Activated gamma-delta T cell (primary cell): ENCODE measurements at places on chromosomes 13 and 19.

DNA sequence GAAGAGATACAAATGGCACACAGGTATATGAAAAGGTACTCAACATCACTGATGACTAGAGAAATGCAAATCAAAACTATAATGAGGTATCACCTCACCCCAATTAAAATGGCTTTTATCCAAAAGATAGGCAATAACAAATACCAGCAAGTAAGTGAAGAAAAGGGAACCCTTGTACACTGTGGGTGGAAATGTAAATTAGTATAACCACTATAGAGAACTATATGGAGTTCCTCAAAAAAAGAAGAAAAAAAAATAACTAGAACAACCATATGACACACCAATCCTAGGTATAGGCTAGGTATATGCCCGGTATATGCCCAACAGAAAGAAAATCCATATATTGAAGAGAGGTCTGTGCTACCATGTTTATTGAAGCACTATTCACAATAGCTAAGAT lies 150.9 kb downstream of the VWA8 start:
- no peak for DNase-seq

DNA sequence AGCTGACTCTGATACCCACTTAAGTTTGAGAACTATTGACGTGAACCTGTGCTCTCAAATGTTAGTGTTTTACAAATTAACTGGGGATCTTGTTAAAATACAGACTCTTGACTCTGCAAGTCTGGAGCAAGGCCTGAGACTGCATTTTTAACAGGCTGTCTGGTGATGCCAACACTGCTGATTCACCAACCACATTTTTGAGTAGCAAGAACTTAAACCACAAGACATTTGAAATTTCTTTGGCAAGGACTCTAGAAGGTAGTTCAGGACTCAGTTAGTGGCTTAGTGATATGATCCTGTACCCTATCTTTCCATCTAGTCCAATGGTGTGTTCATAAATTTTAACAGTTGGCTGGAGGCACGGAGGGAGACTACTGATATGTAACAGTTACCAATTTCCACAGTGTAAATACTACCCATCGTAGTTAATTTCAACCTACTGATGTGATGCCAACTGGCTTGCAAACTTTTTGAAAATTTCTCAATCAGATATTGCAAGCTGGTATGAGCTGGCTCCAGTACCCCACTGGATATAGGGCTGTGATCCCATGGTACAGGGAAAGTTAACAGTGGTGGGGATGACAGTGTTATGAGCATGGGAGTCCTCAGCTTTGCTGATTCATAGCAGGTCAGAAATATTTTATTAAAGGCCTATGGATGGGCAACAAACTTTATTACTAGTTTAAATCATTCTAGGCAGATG lies 255.1 kb downstream of the TBC1D4 start:
- DNase-seq = no peak

DNA sequence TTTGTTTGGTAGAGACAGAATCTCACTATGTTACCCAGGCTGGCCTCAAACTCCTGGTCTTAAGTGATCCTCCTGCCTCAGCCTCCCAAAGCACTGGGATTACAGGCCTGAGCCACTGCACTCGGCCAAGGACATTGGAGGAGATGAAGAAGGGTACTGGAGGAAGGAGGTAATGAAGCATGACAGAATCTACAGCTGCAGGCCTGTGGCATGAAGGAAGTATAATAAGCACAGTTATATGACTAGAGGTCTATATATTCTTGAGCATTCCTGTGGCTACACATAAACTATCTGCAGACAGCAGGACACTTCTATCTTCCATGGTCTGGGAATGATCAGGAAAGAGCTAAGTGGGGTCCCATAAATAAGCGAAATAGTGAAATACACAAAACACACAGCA lies 18.2 kb downstream of the ZNF565 start:
- DNase-seq = no peak

DNA sequence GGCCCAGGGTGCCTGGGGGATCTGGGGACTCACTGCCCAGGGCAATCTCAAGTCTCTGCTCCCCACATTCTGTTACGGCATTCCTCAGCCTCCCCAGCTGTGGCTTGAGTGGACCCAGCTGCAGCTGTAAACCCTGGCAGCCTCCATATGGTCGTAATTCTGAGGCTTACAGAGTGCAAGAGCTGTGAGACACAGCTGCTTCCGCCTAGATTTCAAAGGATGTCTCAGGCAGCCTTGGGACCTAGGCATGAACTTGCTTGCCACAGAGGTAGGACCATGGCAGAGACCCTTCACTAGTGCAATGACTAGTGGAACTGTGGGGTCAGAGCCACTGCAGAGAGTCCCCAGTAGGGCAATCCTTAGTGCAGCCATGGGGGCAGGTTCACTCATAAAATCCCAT lies 297.5 kb downstream of the ENOX1 start:
- DNase-seq = no peak

GRCh38 chr19:45952686-45953505 lies 20.8 kb downstream of the NOVA2 start:
- no peak for DNase-seq

DNA sequence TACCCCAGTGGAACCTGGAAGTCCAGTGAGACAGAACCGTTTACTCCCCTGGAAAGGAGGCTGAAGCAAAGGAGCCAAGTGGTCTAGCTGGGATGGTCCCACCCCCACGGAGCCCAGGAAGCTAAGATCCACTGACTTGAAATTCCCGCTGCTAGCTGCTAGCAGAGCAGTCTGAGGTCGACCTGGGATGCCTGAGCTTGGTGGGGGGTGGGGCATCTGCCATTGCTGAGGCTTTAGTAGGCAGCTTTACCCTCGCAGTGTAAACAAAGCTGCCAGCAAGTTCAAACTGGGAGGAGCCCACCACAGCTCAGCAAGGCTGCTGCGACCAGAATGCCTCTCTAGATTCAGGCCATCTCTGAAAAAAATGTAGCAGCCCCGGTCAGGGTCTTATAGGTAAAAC lies 437.0 kb downstream of the SUCLA2 start:
- no peak for DNase-seq
